ENCODE measurements at places on chromosomes 13 and 19. TPM values are rescaled to one million over a fixed set of nuclear protein-coding genes. Genes with fewer than 3 reads are reported as not detected.

The KLK4 gene
- polyA plus RNA-seq, result 0.33 TPM

The ZNF681 gene
- polyA plus RNA-seq, result 0.78 TPM

The FOXA3 gene
- polyA plus RNA-seq, result 16.7 TPM

The FPR3 gene
- polyA plus RNA-seq, result not detected

The ICAM4 gene
- 5.6 TPM for polyA plus RNA-seq

The DAND5 gene
- polyA plus RNA-seq, result not detected

The CRX gene
- 0.15 TPM for polyA plus RNA-seq

The ZNF417 gene
- 6.2 TPM for polyA plus RNA-seq

The LAIR1 gene
- polyA plus RNA-seq, result 2.2 TPM

The MBD3L3 gene
- polyA plus RNA-seq, result not detected

The MED4 gene
- 55.7 TPM for polyA plus RNA-seq

The HRC gene
- 0.33 TPM for polyA plus RNA-seq

The SIGLEC12 gene
- 0.11 TPM for polyA plus RNA-seq

The PRR22 gene
- 2.9 TPM for polyA plus RNA-seq

The IGFL3 gene
- 4.7 TPM for polyA plus RNA-seq

The ZNF507 gene
- 3.8 TPM for polyA plus RNA-seq
